ENCODE measurements at places on chromosomes 5 and 9.

DNA sequence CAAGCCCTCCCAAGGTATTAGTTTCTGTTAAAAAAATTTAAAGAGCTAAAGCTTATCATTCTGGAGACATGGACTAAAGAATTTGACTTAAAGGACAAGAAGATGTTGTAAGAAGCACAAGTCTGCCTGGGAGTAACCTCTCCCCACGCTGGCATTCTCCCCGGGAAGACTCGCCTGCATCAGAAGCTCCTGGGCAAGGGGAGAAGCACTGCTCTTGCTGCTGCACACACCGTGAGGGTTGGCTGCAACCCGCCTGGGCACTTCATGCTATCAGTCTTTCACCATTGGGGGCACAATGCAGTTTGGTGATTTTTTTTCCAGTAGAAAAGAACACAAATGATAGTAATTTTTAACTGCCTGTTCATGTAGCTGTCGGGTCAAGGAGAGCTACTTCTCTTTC lies 192.5 kb upstream of the PANK3 start:
- no peak for DNase-seq

DNA sequence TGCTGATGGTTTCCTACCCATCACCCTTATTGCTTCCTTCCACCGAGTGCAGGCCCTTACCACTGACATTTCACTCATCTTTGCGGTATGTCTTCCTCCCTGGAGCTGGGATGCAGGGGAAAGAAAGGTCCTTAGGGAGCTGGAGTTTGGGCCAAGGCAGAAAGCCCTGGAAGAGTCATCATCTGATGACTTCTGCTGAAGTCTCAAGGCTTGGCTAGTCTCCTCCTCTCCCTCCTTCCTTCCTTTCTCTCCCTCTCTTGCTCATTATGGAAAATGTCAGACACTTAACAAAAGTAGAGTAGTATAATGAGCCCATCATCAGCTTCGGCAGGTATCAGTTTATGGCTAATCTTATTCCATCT lies 40.0 kb downstream of the LARP1 start:
- DNase-seq, result no peak

- no peak for DNase-seq
These were observed 98.2 kb downstream of the ANKRD33B start for GRCh38 chr5:10662083-10662482.

GRCh38 chr9:130938652-130939404 lies at the start of gene FIBCD1:
Gene FIBCD1 (minus strand): TSS chr9:130939247. CDS start chr9:130938607, 640 bp downstream.
- DNase-seq, result peak; percentile 85

GRCh38 chr9:9352877-9353481 lies 1259.8 kb downstream of the PTPRD start:
- no peak for DNase-seq

GRCh38 chr5:122300374-122300773 lies 11.7 kb upstream of the SNCAIP start:
- no peak for DNase-seq

GRCh38 chr5:174392892-174393291 lies 331.5 kb upstream of the MSX2 start:
- no peak for DNase-seq
